Amniotic stem cell (primary cell): ENCODE measurements at places on chromosomes 16 and 17.

GRCh38 chr17:74545843-74546230, at the start of gene CD300C:
Gene CD300C, minus strand, starts transcription at chr17:74546115. Its CDS starts 333 bp downstream, at chr17:74545782.
- no peak for DNase-seq

DNA sequence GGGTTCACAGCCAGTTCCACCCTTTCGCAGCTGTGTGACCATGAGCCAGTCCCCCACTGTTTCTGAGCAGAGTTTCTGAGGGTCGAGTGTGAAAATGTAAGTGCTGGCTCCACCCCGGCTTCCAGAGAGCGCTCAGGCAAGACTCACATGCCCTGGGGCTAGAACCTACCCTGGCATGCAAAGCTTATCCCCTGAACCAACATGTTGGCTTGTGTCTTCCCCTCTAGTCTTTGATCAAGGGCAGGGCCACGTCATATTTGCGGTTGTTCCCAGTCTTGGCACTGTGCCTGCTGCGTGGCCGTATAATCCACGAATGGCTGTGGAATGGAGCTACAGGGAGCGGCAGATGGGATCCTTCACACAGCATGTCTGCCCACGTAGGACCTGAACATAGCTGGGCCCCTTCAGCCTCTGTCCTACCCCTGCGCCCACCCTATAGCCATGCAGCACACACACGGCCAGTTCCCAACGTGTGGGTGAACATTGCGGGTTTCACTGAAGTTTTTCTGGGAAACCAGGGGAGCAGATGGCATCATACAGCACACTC, 84.8 kb downstream of the MRM1 start:
- no peak for DNase-seq

DNA sequence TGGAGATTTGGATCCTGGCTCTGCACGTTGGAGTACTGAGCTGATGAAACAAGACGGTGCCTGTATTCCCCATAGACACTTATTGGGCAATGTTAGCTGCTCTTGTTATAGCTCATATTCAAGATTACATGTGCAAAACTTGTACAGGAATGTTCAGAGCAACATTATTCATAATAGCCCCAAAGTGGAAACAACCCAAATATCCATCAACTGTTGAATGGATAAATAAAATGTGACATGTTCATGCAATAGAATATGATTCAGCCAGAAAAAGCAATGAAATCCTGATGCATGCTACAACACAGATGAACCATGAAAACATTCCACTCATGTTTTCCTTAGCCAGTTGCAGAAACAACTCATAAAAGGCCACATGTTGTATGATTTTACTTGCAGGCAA, 5.7 kb upstream of the SDR42E1 start:
- DNase-seq: peak; percentile 12

- DNase-seq: peak; percentile 71
Observed at GRCh38 chr17:39404542-39405378, 3.3 kb upstream of the FBXL20 start.

GRCh38 chr16:51148678-51149228, 2.3 kb downstream of the SALL1 start:
- DNase-seq: no peak

- DNase-seq: no peak
Observed at GRCh38 chr16:2515180-2515851, 1.6 kb downstream of the ATP6V0C start.

DNA sequence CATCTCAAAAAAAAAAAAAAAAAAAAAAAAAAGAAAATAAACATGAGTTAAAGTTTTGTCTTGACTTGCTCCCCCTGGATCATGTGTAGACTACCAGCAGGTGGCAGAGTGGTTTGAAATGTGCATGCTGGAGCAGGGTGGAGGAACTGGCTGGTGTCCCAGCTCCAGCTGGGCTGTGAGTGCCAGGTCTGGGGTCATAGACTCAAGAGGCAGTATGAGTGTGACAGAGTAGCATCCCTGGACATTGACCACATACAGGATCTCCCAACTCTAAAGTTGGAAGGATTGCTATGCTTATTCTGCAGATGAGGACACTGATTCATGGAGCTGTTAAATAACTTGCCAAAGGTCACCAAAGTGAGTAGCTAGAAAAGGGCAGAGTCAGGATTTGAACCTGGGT, 198.0 kb upstream of the MPHOSPH6 start:
- DNase-seq: no peak

- no peak for DNase-seq
Observed at GRCh38 chr16:63462316-63462715, 1426.1 kb upstream of the CDH8 start.

DNA sequence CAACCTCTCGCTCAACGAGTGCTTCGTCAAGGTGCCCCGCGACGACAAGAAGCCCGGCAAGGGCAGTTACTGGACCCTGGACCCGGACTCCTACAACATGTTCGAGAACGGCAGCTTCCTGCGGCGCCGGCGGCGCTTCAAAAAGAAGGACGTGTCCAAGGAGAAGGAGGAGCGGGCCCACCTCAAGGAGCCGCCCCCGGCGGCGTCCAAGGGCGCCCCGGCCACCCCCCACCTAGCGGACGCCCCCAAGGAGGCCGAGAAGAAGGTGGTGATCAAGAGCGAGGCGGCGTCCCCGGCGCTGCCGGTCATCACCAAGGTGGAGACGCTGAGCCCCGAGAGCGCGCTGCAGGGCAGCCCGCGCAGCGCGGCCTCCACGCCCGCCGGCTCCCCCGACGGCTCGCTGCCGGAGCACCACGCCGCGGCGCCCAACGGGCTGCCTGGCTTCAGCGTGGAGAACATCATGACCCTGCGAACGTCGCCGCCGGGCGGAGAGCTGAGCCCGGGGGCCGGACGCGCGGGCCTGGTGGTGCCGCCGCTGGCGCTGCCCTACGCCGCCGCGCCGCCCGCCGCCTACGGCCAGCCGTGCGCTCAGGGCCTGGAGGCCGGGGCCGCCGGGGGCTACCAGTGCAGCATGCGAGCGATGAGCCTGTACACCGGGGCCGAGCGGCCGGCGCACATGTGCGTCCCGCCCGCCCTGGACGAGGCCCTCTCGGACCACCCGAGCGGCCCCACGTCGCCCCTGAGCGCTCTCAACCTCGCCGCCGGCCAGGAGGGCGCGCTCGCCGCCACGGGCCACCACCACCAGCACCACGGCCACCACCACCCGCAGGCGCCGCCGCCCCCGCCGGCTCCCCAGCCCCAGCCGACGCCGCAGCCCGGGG, 1.3 kb downstream of the FOXC2 start:
- DNase-seq: no peak

DNA sequence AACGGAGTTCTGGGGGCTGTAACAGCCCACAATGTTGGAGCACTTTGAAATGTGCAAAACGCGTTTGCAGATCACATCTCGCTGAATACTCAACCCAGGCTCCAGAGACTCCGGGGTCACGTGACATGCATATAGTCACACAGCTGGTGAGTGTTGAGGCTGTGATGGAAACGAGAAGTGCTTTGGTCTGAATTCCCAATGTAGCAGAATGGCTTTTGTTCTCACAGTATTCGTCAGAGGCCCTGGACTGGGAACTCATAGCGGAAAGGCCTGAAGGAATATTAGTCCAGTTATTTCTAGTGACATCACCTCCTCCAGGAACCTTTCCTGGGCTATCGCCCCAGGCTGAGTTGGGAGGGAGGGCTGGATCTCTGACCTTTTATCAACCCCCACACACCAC, 95.8 kb upstream of the CRHR1 start:
- no peak for DNase-seq

DNA sequence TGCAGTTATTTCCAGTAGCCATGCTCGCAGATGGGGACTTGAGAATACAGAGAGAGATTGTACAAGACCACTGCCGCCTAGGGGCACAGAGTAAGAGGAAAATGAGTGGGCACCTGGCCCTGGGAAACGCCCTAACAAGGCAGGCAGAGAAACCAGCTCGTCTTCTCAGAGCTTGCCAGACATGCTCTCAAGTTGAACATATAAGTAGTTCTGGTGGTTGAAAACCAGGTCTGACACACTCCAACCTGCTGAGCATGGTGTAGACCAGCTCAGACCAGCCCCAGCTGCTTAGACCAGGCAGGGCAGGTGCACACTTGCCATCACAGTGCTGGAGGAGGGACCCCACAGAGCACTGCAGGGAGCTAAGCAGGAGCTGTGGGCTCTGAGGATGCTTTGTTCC, 250.5 kb downstream of the CPPED1 start:
- no peak for DNase-seq

DNA sequence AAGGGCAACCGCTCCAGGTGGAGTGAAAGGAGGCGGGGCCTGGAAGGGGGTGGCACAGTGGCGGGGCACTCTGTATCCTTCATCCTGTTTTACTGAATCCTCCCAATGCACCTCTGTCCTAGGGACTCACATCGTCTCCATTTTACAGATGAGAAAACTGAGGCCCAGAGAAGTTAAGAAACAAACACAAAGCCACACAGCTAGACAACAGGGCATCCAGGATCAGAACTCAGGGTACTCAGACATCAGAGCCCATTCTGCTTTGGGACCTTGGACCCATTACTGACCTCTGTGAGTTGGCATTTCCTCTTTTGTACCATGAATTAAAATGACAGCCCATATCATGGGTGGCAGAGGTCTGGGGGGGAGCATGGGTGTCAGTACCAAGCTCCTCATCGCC, 129.2 kb downstream of the CPPED1 start:
- DNase-seq: no peak

DNA sequence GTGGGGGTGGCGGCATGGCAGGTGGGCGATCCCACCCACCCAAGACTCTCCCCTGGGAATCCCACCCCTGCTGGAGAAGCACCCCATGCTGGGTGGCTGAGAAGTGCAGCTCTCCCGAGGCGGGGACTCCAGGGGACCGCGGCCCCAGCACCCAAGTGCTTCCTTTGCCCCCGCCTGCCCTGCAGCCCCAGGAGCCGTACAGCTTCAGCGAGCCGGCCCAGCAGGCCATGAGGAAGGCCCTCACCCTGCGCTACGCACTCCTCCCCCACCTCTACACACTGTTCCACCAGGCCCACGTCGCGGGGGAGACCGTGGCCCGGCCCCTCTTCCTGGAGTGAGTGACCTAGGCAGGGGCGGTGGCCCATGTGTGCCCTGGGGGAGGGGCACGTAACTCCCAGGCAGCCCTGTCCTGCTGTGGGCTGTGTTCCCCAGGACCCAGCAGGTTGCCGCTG, 11.7 kb downstream of the GAA start:
- no peak for DNase-seq

GRCh38 chr17:6524520-6524919, 31.8 kb downstream of the PITPNM3 start:
- no peak for DNase-seq

GRCh38 chr16:20300312-20301097, 26.8 kb downstream of the GP2 start:
- DNase-seq: no peak

DNA sequence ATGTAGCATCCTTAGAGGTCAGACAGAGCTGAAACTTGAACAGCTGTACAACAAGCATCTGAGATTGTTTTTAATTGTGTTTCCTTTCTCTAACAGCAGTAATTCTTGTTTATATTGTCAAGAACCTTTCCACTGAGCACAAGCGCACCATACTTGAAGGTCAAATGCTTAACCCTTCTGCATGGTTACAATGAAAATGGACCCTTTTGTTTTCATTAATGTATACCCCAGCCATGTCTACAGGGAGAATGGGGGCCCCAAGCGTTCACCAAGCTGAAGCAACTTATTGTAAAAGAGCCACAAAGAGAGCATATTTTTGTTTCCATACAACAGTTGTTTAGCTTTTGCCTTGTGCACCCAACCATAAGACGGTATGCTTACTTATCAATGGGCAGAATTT, 210.8 kb downstream of the FTO start:
- no peak for DNase-seq

GRCh38 chr16:64626776-64627175, 495.1 kb downstream of the CDH11 start:
- no peak for DNase-seq

GRCh38 chr17:82149401-82150099, 51.5 kb upstream of the FASN start:
- DNase-seq: no peak

DNA sequence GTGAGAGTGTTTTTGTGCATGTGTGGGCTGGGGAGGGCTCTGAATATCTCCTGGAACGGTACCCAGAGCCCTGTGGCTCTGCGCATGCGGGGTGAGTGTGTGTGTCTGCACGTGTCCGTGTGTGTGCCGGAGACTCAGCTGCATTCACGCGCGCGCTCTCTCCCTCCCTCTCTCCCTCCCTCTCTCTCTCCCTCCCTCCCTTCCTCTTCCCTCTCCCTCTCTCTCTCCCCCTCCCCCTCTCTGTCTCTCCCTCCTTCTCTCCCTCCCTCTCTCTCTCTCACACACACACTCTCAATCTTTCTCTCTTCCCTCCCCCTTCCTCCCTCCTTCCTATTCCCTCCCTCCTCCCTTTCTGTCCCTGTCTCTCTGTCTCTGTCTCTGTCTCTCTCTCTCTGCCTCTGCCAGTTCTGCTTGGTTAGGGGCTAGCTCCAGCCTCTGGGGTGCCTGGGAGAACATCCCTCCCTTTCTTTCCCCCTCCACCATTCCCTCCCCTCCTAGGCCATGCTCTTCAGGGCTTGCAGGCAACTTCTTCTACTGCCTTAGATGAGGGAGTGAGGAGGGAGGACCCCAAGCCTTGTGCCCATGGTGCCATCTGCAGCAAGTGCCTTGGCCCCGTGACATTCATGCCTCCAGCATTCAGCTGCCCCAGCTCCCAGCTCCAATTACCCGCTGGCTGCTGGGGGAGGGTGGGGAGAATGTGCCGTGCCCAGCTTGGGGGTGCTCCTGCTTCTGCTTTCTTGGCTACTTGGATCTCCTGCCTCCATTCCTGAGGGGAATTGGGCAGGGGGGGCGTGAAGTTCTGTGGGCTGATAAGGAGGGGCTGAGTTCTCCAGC, 6.4 kb downstream of the THRA start:
- DNase-seq: no peak

- DNase-seq: no peak
Observed at GRCh38 chr17:42274253-42274542, 2.0 kb downstream of the STAT5B start.

DNA sequence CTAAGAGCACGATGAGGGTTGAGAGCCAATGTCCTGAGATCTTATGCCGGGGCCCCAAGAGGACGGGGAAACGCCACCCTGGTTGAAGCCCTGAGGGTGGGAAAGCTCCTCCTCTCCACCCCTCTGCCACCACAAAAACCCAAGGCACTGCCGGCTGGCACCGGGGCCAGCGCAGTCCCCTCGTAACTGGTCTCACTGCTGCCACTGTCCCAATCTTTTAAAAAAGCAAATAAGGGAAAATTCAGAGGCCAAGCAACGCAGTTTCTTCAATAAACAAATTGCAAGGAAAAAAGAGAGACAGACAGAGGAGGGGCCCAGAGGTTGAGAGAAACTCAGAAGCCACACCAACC, 6.7 kb downstream of the GRIN2C start:
- no peak for DNase-seq
